ENCODE measurements at places on chromosomes 7 and 10.

GRCh38 chr7:4056552-4057288 lies 625.4 kb upstream of the FOXK1 start:
- DNase-seq: no peak

DNA sequence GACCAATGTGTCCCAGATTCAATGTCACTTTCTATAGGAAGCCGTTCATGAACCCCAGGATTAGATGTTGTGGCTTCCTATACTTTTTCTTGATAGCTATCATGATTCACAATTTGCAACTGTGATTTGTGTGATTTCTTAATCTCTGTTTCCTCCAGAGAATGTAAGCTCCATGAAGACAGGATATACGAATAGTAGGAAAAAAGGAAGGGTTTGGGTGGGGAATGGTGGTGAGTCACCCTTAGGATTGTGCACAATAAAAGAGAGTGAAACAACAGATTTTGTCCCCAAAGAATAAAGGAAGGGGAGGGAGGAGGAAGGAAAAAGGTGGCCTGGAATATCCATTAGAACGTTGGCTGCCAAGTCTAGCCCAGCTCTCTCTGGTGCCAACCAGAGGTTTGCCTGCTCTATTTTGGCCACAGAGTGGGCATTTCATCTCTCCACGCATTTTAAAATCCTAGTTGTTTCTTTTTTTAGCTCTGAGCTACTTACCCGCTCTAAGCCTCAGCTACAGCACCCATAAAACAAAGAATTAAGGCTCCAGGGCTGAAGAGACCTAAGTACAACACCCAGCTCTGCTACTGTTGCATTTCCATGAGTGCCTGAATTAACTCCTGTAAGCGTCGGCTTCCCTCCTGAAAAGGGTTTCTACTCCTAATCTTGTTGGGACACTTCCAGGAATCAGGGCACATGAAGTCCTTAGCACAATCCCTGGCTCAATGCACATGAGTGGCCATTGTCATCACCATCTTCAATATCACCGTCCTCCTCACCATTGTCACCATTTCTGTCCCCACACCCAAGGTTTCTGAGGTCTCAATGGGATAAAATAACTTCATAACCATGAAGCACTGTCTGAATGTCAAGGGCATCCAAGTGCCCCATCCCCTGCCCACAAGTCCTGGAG lies 3.5 kb downstream of the HK1 start:
- no peak for DNase-seq

DNA sequence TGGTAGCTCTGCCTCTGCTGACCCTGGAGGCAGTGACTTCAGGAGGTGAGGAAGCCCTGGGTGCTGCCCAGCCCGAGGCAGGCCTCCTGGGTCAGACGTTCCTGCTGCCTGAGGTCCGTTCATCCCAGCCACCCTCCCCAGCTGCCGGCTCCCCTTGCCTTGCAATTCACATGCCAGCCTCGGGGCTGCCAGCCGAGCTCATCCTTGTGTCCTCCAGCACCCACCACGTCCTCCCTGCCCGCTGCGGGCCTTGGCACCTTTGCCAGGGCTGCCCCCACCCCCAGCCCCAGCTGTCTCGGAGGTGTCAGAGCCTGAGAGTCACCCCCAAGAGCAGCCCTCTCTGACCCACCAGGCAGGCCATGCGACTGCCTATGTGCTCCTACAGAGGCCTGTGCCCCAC lies 162.1 kb upstream of the RNF32 start:
- no peak for DNase-seq

DNA sequence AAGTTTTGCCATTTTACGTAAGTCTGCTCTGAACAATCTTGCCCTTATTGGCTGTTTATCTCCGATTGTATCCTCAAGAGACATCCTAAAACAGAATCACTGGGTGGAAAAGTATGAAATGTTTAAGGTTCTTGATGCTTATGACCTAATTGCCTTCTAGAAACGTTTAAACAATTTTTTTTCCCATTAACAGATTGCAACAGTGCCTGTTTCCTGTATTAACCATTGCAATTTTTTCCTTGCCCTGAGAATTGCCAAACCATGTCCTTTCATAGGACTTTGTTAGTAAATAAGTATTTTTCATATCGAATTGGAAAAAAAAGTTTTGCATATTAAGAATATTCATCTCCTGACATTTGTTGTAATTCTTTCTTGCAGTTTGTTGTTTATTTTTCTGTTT lies 639.8 kb downstream of the INHBA start:
- no peak for DNase-seq

DNA sequence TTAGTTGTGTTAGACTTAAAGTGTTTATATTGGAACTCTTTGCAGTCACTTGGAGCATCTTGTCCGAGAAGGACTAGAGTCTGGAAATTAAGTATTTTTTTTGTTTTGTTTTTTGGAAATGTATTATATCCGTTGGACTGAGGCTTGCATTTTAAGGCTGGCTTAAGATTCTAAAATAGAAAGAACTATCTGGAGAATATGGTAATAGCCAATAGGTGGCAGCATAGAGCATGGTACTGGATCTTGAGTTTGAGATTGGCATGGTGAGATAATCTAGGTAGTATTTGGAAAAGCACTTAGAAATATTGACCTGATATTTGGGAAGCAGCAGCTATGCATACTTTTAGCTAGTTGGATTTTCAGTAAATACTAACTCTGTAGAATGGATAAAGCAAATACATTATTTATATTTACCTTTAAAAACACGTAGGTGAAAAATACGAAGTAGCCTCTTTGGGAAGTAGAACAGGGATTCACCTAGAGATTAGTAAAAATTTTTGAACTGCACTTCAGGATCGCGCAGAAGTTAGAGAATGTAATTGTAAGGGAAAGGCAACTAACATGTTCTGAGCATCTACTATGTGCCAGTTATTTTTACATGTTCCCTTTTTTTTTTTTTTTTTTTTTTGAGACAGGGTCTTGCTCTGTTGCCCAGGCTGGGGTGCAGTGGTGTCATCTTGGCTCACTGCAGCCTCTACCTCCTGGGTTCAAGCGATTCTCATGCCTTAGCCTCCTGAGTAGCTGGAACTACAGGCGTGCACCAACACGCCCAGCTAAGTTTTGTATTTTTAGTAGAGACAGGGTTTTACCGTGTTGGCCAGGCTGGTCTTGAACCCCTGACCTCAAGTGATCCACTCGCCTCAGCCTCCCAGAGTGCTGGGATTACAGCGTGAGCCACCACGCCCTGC lies 78.6 kb downstream of the LCOR start:
- no peak for DNase-seq

DNA sequence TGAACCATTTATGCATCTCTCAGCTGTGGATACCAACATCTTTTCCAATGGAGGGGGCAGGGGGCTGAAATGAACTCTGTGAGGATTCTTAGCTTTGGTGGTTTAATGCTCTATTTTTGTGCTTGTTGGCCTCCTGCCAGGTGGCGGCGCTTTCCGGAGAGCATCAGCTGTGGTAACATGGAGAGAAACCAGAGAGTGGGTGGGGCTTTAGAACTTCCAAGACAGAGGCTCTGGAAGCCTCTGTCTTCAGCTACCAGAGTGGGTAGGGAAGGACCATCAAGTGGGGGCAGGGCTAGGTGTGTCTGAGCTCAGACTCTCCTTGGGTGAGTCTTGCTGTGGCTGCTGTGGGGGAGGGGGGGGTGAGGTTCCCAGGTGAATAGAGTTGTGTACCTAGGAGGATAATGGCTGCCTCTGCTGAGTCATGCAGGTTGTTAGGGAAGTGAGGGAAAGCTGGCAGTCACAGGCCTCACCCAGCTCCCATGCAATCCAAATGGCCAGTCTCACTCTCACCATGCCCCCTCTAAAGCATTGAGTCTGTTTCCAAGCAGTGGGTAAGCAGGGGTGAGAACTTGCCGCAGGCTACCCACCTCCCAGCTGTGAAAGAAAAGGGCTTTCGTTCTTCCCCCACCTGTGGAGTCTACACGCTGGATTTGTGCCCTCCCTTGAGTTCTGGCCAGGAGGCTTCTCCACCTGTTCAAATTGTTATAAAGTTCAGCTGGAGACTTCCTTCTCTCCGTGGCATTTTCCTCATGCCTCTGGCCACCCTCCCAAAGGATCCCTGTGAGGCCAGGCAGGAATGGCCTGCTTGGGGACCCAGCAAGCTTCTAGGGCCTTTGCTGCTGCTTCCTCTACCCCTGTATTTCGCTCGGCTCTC lies 527.0 kb downstream of the NEBL start:
- DNase-seq: no peak

- no peak for DNase-seq
Measured at GRCh38 chr7:87361320-87361719, 15.9 kb downstream of the CROT start.

GRCh38 chr10:79018521-79019011 lies 50.2 kb upstream of the ZMIZ1 start:
- no peak for DNase-seq

All from NCI-H524 treated with DMSO at 0.1 percent for 48 hours (cell line).